B cell (primary cell): ENCODE measurements at places on chromosomes 2 and 18.

DNA sequence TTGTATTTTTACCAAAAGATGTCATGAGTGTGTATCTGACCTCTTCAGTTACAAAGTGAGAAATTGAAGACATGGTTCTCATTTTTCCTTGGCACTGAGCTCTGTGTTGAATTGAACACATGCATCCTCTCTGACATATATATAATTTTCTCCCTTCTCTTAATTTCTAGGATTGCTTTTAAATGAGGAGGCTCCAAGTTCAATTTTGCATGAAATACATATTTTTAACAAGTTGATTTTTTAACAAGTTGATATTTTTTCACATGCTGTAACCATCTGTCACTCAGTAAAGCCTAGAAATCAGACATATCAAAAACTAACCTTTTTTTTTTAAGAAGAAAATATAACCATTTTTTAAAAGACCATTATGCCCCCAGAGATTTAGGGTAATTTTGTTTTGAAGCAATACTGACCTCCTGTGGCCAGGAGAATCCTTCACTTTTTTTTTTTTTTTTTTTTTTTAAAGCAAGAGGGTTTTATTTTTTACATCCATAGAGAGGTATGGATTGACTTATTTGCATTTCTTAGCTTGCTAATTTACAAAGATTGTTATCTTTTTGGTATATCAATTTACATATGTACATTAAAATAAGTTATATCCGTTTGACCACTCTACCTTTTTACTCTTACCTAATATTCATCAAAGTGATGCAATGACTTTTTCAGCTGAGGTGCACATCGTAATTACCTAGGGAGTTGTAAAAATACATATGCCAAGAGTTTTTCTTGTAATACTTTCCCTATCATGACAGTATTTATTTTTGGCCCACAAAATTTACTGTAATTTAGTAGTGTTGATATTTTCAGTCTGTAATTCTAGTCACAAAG is 161.8 kb downstream of the SOCS6 start:
- no peak for DNase-seq

DNA sequence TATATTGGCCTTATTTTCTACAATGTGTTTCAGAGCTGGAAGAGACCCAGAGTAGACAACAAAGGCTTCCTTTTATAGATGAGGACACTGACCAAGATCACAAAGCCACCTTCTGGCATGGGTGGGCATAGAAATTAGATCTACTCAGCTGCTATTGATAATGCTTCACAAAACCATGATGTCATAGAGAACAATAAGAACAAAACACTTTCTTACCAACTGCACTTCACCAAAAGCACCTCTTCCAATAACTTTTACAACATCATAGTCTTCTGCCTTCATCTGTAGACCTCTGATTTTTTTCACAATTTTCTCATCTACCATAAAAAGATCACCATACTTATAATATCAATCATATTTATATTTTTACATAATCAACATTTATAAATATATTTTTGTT is 58.1 kb downstream of the ROCK2 start:
- no peak for DNase-seq

DNA sequence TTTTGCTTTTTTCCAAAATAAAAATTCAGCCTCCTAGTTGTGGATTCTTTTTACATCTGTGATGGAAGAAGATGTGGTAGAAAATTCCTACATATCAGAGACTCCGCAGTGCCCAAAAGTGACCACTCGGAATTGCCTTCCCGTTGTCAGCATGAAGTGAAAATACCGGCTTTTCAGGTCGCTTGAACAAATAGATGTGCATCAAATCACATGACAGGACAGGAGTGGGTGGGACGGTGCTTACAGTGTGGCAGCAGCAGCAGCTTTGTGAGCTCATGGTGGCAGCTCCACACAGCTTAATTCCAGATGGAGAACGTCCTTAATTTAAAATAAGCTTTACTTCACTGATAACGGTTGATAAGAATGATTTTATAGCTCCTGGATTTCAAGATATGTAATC is 20.3 kb downstream of the SALL3 start:
- DNase-seq = no peak

- DNase-seq = no peak
Measured at GRCh38 chr2:55097461-55098410, 47.5 kb upstream of the RTN4 start.

DNA sequence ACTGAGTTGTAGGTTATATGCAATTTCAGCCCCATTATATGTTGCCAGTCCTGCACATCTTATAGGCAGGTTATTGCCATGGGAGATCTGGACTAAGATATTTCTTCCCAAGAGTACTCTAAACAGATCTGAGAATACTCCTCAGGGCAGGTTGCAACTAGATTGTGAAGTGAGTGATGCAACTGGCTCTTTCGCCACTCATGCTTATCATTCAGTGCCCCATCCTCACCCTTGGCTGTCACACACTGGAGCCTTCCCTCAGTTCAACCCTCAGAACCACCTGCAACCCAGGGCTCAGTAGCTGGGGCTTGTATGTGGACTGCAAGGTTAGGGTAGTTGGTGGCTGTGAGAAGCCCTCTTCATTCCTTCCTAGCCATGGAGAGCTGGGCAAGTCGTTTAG is 14.1 kb downstream of the MERTK start:
- DNase-seq = no peak

DNA sequence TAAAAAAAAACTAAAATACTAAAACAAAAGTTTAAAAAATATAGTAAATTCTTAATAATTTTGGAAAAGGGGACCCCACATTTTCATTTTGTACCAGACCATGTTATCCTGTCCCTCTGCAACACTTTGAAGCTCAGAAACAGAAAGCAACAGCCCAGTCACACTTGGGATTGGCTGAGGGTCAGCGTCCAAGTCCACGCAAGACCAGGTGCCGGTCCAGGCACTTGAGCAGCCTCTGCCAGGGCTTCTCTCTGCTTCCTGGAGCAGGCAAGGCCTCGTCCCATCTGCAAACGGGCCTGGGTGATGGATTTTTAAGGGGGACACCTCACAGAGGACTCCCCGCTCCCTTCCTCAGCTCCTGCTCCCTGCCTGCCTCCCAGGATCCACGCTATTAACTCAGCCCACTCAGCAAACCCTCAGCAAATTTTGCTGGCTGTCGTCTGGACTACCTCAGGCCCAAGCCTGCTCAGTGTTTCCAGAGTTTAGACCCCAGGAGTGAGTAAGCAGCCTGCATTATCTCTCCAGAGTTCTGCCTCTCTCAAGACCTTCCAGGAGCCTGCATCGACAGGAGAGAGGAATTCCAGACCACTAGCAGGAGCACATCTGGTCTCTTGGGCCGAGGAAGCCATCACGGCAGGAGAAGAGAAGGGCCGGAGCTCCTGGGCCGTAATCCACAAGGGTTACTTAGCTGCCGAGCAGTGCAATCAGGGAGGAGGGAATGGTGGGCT is 88.7 kb upstream of the STPG4 start:
- DNase-seq = no peak

GRCh38 chr2:221924576-221924975 is 352.5 kb upstream of the EPHA4 start:
- no peak for DNase-seq

DNA sequence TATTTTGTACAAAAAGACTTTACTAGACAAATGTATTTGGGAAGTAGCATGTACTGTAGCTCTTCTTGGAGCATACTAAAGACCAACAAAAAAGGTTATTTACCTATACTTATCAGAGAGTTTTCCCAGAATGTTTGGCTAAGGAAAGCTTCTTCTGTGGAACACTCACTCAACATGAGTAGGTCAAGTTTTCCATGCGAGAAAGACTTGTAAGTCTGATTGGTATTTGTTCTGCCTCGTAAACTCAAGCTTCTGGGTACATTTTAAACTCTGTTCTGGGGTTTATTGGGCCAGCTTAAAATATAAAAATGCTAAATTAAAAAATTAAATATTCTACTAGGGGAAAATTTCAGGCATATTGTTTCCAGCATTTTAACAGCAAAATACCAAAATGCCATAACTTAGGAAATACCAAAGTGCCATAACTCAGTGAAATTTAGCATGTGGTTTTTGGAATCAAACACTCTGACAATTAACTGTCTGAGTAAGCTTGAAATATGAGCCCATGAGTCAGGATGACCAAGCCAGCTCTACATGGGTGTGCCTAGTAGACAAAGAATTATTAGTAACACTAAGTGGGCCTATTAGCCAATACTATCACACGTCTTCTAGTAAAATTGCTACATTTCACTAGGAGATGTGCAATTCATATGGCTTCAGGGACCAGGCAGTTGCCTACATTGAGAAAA is 47.3 kb upstream of the SERPINE2 start:
- DNase-seq = no peak
